A549 treated with AZD2906 at 1 μM for 4 hours (cell line): ENCODE measurements at places on chromosomes 3 and 15. TPM values are rescaled to one million over a fixed set of nuclear protein-coding genes. Genes with fewer than 3 reads are reported as not detected.

Gene UBE2Q2
- 38.4 to 44.9 TPM (median 41.9 TPM) in 5 replicates for total RNA-seq

Gene OXSR1
- total RNA-seq = 27.8 to 41.2 TPM (median 35.3 TPM) in 5 replicates

Gene MASP1
- 0.11 to 0.27 TPM (median 0.17 TPM) in 3 of 5 replicates, not detected in the others for total RNA-seq

Gene CCDC54
- not detected in 5 replicates for total RNA-seq

Gene HDDC3
- 27.9 to 36.4 TPM (median 35.4 TPM) in 5 replicates for total RNA-seq

Gene OR5K1
- not detected in 5 replicates for total RNA-seq

Gene GHRL
- not detected in 5 replicates for total RNA-seq

Gene CCR8
- total RNA-seq = not detected in 5 replicates

Gene UROC1
- total RNA-seq = not detected in 5 replicates

Gene CPB1
- not detected in 5 replicates for total RNA-seq

Gene PAQR9
- 1.7 to 2.4 TPM (median 1.8 TPM) in 5 replicates for total RNA-seq

Gene FSTL1
- 41.7 to 65.9 TPM (median 62.0 TPM) in 5 replicates for total RNA-seq

Gene GSK3B
- 22.3 to 26.4 TPM (median 24.6 TPM) in 5 replicates for total RNA-seq

Gene FGF12
- total RNA-seq = 0.48 to 0.71 TPM (median 0.65 TPM) in 5 replicates

Gene MOBP
- 0.02 to 0.18 TPM (median 0.10 TPM) in 5 replicates for total RNA-seq

Gene SAXO2
- 2.0 to 3.1 TPM (median 2.1 TPM) in 5 replicates for total RNA-seq

Gene CYP8B1
- total RNA-seq = 0.02 TPM in 1 of 5 replicates, not detected in the others

Gene BCHE
- total RNA-seq = 0.63 to 1.1 TPM (median 0.85 TPM) in 5 replicates

Gene TNFAIP8L3
- total RNA-seq = 32.6 to 43.8 TPM (median 36.0 TPM) in 5 replicates

Gene PIERCE2
- total RNA-seq = 3.9 to 4.8 TPM (median 4.1 TPM) in 5 replicates

Gene ITIH1
- not detected in 5 replicates for total RNA-seq

Gene NR1D2
- total RNA-seq = 12.5 to 15.3 TPM (median 13.2 TPM) in 5 replicates

Gene EBLN2
- 0.31 to 0.60 TPM (median 0.35 TPM) in 5 replicates for total RNA-seq

Gene BNC1
- total RNA-seq = 0.63 to 0.85 TPM (median 0.65 TPM) in 5 replicates

Gene ZNF774
- total RNA-seq = 0.88 to 1.6 TPM (median 1.0 TPM) in 5 replicates

Gene C3orf20
- total RNA-seq = 0.02 to 0.07 TPM (median 0.05 TPM) in 3 of 5 replicates, not detected in the others

Gene BLM
- 12.1 to 13.6 TPM (median 12.9 TPM) in 5 replicates for total RNA-seq

Gene NLGN1
- total RNA-seq = not detected in 5 replicates

Gene CPNE9
- total RNA-seq = 0.08 to 0.29 TPM (median 0.15 TPM) in 5 replicates

Gene TYRO3
- 16.1 to 19.7 TPM (median 18.2 TPM) in 5 replicates for total RNA-seq

Gene NR2F2
- total RNA-seq = 18.5 to 24.5 TPM (median 21.9 TPM) in 5 replicates

Gene CAMK2N2
- 0.69 to 1.8 TPM (median 1.4 TPM) in 5 replicates for total RNA-seq

Gene CFAP44
- 0.93 to 1.5 TPM (median 1.1 TPM) in 5 replicates for total RNA-seq

Gene TMEM212
- not detected in 5 replicates for total RNA-seq
